ENCODE measurements at places on chromosomes 12 and 14.

DNA sequence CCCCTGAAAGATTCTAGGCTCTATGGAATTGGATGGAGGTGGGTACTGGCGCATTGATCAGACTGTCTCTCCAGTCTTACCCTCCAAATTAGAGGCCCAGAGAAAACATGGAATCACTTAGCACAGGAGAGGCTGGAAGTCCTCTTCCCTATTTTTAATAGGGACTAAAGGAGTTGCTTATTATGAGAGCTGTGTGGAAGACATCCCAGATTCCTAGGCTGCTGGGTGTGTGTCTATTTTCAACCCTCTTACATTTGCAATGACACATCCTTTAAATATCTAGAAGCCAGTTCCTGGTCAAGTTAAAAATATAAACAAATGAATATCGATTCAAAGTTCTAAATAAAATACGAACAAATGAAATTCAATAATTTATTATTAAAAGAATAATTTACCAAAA is 58.3 kb upstream of the ARID2 start:
- no peak for DNase-seq

- DNase-seq: no peak
Observed at GRCh38 chr14:96799489-96800054, 2.4 kb downstream of the VRK1 start.

GRCh38 chr14:102574281-102575159 is 17.9 kb upstream of the RCOR1 start:
- no peak for DNase-seq

GRCh38 chr12:98998697-98999299 is 353.7 kb downstream of the APAF1 start:
- DNase-seq: no peak

DNA sequence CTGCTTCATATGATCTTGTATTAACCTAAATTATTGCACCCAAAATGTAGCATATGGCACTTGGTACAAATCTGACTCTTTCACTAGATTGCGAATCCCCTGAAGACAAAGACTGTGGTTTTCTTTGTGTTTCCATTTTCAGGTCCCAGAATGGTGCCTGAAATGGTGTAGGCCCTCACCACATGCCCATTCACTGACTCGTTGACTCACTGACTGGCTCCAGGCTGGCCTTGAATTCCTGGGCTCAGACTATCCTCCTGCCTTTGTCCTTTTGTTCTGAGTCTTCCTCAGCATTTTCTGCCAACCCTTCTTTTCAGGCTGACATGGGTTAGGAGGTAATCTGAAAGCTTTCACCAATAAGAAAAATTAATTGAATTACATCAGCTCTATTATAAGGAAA is 368.7 kb upstream of the GARIN6 start:
- DNase-seq: no peak

DNA sequence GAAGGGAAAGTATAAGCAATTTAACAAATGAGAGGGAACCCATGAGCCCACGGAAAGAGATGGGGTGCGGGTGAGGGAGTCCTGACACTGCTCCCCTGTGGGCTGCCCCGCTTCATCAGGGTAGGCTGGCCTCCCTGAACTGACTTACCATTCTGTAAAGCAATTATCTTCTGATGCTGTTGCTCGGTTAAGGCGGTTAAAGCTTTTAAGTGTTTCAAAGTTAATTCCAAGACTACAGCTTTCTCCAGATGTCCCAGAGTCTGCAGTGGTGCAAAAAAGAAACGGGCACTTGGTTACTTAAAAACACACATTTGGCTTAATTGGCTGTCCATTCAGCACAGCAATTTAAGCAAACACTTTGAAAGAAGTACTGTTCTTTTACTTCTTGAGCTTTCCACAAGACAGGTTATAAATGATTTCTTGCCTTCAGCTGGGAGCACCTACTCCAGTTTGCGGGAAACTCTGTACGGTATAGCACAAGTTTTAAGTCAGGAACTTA is 1.3 kb downstream of the BHLHE41 start:
- no peak for DNase-seq

All from stimulated activated CD4-positive, alpha-beta T cell treated with anti-CD3 and anti-CD28 coated beads, TNF-alpha, amount 100 ng/mL, for 1 hour (primary cell).